Renal cortex interstitium (tissue), 15 donors: ENCODE measurements at places on chromosomes 12 and 14.

DNA sequence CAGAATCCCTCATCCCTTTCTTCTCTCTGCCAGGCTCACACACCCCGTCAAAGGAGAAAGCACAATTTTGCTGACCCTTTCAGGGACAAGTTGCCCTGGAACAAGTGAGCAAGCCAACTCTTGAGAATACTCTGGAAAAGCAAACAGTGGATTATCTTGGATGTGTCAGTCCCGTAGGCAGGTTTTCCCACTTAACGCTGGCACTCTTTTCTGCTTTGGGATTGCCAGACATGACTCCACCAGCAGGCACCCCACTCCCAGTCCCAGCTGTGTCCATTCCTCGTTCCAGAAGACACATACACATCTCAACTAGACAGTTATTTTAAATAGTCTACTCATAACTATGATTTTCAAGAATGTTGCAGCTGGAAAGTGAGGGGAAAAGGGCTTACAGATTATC lies 145.5 kb upstream of the CDKN3 start:
- no peak for DNase-seq

GRCh38 chr12:12612358-12612757 lies 682 bp downstream of the CREBL2 start:
- DNase-seq, result peak; percentile 37

DNA sequence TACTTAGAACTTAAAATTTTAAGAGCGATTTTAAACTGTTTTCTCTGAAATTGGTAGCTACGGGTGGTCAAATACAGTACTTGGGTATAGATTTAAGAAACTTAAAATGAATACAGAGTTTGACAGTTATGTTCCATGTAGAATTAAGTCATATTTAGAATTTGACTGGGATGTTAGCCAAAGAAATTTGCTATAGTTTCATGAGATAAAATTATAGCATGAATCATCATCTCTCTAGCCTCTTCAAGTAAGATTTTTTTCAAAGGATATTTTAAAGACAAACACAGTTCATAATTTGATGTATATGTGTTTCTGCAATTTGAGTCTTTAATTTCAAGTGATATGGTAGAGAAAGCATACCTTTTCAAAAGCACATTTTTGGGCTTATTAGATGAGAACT lies 41.0 kb downstream of the ZCRB1 start:
- no peak for DNase-seq

DNA sequence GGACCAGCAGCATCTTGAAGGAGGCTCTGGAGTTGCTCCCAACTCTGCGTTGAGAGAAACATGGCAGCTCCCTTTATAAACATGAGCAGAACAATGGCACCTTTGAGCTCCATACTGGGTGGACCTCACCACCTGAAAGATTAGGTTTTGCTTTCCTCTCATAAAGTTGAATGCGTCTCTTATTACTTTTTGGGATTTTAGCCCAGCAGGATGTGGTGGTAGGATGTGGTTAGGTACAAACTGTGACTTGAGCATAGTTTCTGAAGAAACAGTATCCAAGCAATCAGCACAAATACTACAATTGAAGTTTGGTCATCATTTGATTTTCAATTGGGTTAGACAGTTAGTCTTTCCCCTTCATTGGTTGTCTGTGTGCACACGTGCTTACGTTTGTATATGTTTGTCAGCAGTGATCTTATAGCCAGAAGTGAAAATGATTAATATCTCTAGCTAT lies at the start of gene PRR4:
Gene PRR4 (minus strand): TSS at position 51 of the 454 bp plus-strand sequence. CDS start 38 bp downstream, at position 13.
- no peak for DNase-seq
